ENCODE measurements at places on chromosomes 6 and 20.

DNA sequence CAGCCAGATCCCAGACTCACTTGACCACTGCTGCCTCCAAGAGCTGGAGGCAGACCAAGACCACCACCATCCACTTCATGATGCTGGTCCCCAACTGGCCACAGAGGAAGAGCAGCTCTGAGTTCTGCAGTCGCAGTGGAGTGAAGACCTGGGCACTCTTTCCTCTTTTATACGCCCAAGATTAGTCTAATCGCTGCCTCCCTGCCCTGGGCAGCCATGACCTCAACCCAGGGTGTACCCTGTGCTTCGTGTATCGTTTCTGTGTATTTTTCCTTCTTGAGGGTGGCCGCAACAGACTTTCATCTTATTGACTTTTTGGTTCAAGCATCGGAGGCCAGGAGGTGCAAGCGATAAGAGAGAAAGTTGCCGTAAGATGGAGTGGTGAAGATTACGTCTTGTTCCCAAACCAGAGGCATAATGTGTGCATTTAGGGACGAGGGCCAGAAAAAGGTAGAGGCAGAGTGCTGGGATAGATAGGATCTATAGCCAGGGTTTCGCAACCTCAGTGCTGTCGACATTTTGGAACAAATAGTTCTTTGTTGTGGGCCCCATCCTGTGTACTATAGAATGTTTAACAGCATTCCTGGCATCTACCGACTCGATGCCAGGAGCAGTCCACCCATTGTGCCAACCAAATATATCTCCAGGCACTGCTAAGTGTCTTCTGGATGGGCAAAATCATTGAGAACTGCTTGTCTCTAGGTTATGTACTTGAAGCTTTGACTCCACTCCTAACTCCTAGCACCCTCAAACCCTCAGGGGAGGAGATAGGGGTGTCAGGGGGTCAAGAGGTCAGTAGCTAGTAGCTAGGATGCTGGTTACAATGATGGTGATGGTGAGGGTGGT is at the start of gene PGC:
Gene PGC (minus strand): TSS at position 142 of the 846 bp plus-strand sequence. CDS start 63 bp downstream, at position 79.
- DNase-seq = no peak

DNA sequence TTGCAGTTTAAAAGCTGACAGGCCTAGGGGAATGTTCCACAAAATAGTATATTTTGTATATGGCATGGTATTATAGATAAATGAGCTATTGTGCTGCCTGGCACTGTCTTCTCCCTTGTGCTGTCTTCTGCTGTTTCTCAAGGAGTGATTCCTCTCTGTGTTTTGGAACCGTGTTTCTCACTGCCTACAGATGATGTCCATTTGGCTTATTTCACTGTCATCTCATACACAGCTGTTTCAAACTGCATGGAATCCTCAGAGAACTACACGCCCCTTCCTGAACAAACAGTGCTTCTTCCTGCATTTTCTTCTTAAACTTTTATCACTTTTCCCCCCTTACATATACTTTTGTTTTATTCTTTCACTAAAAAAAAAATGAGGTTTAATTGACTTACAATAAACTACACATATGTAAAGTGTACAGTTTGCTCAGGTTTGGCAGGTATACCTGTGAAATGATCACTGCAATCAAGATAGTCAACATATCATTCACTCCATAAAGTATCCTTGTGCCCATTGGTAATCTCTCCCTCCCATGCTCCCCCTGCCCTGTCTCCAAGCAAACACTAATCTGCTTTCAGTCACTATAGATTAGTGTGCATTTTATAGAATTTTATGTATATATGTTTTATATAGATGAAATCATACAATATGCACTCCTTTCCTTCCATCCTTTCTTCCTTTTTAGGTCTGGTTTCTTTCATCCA is 43.0 kb downstream of the CBFA2T2 start:
- DNase-seq = no peak

DNA sequence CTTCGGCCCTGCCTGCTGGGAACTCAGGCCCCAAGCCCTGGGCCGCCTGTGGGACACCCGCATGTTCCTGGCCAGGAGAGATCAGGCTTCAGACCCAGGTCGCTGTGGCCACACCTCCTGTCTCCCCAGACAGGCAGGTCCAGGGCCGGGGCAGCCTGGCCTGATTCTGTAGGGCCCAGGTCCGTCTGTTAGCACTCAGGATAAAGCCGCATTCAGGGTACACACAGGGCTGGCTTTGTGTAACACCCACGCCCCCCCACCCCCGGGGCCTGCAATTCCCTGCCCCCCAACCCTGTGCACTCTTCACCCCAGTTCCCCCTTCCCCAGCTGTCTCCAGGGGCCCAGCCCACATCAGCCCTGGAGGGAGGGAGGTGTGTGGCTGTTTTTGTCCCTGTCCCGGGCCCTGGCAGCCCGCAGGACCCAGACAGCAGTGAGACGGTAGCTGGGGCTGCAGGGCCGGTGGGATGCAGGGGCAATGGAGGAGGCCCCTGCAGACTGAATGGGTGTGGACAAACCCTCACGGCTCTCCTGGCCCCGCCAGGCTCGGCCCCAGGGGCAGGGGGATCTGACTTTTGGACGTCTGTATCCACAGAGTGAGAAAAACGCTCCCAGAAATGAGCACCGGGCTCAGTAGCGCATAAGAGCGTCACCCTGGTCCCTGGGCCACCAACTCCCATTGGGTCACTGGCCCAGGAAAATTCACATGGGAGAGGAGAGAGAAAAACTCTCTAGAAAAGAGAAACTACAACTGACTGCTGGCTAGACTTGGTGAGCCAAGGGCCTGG is 42.4 kb upstream of the ZBP1 start:
- DNase-seq = no peak

GRCh38 chr6:8736156-8736895 is 301.0 kb upstream of the SLC35B3 start:
- DNase-seq = no peak

DNA sequence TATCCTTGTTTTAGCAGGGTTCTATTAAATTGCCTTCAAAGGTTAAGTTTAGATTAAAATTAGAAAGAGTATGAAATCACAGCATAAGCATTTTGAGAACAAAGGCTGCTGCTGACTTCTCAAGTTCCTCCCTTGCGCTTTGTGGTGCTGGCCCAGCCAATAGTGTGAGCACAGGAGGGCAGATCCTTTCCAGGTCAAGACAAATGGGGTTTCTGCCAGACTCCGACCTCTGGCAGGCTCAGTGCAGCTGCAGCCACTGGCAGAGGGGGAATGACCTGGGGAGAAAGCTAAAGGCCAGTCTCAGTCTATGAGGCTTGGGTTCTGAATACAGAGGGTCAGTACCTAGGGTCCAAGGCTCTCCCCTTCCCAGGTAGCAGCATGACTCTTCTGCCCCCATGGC is 27.0 kb downstream of the CLIC5 start:
- DNase-seq = no peak

- DNase-seq = no peak
These were observed 6.8 kb downstream of the GTSF1L start for GRCh38 chr20:43720007-43720406.

DNA sequence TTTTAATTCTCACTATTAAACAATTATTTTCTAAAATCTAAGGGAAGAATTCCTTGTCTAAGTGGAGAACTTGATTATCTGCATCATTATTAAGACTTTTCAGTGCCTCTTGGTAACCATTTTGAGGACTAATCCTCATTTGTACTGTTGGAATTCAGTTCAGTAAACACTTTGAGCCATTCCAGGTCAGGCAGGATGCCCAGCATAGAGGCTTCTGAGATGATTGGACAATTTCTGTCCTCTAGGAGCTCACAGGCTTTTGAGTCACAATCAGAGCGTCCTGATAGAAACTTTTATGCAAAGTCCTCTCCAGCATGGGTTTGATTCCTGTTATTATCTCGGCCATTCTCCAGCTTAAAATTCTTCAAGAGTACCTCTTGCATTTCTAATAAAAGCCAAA is 1304.6 kb downstream of the EPHA7 start:
- DNase-seq = no peak

DNA sequence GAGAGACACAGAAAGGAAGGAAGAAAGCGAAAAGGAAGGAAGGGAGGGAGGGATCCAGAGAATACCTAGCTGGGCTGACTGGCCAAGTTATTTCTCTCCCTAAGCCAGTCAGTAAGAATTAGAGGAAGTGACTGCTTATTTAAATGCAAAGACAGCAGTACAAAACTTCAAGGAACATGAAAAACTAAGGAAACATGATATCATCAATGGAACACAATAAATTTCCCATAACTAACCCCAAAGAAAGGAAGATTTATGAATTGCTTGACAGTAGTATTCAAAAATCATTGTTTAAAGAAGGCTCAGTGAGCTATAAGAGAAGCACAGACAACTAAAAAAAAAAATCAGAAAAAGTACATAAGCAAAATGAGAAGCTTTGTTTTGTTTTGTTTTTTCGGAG is 252.3 kb upstream of the SASH1 start:
- DNase-seq = no peak

- DNase-seq = no peak
These were observed 92.9 kb upstream of the SYNDIG1 start for GRCh38 chr20:24376311-24377099.

- no peak for DNase-seq
These were observed 2.6 kb upstream of the RSPH3 start for GRCh38 chr6:159002432-159003155.

- DNase-seq = no peak
These were observed 246.2 kb downstream of the HACE1 start for GRCh38 chr6:104613416-104614001.

- DNase-seq = no peak
These were observed 114.9 kb upstream of the PTPRT start for GRCh38 chr20:43304598-43304997.

- no peak for DNase-seq
These were observed 3.0 kb downstream of the LAMA4 start for GRCh38 chr6:112251171-112251875.

GRCh38 chr6:115601064-115601463 is 459.6 kb downstream of the FRK start:
- DNase-seq = no peak

GRCh38 chr6:13971303-13971702 is 46.6 kb downstream of the RNF182 start:
- no peak for DNase-seq

- DNase-seq = no peak
These were observed 23.3 kb downstream of the LRRN4 start for GRCh38 chr20:6030453-6031080.

GRCh38 chr20:33704197-33704924 is 15.7 kb downstream of the PXMP4 start:
- DNase-seq = no peak

DNA sequence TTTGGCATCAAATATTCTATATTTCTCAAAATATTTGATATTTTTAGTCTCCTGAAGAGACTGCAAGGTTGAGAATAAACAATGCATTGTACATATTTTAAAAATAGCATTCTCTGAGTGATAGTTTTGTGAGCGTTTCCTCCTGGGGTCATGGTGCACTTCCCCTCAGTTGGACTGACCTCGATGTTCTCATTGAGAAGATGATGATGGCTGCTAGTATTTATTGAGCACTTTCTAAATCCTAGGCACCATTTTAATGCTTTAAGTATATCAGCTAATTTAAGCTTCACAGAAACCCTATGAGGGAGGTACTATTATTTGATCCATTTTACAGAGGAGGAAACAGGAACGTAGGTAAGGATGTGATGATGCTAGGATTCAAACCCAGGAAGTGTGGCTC is 18.2 kb downstream of the DSE start:
- DNase-seq = no peak

DNA sequence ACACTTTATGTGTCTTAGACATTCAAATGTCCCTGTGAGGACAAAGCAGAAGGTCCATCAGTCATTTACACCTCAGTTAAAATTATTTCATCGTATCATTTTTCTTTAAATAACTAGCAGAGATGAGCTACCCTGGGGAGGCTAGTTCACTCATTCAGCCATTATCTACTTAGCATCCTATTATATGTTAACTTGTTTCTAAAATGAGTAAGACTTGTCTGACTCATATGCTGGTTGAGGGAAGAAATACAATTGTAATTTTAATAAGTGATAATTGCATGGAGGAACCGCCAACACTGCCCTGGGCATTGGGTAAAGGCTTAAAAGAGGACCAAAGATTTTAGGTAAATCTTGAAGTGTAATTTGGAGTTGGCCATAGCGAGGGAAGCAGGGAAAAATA is 12.4 kb upstream of the PTPRK start:
- DNase-seq = no peak

GRCh38 chr20:32457479-32457986 is 99.4 kb downstream of the ASXL1 start:
- DNase-seq = peak; percentile 89

GRCh38 chr6:96330884-96331283 is 190.7 kb upstream of the UFL1 start:
- DNase-seq = no peak

GRCh38 chr20:50602432-50603088 is 88.8 kb downstream of the RIPOR3 start:
- DNase-seq = no peak

GRCh38 chr6:133062077-133062476 is 179.1 kb upstream of the EYA4 start:
- DNase-seq = no peak

DNA sequence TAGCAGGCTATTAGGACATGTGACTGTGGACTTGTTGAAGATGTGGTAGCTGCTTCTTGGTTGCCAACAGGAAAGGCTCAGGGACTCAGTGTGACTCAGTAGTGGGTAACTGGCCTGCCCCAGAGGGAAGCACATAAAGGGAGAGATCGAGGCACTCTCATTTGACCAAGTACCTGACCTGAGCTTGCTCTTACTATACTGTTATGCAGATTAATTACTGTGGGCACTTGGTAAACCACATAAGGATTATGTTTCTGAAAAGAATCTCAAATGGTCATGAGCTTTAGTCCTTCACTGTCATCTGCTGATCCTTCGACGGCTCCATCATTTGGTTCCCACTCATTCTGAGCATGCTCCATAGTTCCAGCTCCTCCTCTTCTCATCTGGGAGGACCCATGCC is 48.2 kb upstream of the RPL7L1 start:
- no peak for DNase-seq

DNA sequence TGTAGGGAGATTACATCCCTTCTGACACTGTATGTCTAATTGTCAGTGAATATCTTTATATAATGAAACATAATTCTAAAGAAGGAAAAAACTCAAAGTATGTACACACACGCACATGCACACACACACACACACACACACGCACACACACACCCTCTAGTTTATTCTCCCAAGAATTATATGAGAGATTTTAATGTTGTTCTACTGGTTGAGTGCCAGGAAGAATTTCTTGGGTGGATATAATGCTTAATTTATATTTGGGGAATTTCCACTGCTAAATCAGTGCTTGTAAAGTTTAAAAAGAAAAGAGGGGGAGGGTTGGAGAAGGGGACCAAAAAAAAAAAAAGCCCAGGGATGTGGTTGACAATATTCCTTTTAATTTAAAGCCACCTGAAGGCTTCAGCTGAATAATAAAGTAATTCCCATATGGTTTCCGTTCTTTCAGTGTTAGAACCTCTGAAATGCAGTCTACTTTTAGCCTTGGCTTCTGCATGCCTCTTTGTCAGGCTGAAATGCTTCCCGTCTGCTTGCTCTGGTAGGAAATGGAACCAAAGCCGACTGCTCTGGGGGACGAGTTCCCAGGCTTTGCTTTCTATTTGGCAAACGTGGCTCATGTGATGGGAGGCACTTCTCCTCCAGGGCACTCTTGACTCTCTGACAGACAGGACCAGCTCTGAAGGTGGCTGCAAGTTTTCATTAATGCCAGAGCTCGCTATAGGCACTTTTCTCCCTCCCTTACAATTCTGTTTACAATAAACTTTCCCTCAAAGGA is 225.4 kb downstream of the PRL start:
- no peak for DNase-seq

All from GM13976 (cell line).